ENCODE measurements at places on chromosomes 11 and 22.
A peak's percentile ranks its signal among the peaks of the same experiment; 100 is the strongest.

- DNase-seq: no peak
These were observed 11.3 kb upstream of the LTO1 start for GRCh38 chr11:69686452-69686851.

DNA sequence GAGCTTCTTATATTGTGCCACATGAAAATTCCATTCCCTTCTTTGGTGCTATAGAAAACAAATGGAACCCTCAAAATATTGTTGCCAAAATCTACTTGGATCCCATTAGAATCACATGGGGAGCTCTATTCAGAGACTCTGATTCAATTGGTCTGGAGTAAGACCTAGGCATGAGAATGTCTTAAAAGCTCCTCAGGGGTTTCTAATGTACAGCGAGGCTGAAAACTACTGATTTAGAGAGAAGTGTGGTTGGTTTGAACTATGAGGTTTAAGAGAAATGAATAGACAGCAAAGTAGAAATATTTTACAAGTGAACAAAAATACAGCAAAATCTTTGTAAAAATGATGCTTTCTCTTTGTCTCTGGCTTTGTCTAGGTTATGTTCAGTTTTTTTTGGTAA, 514.7 kb downstream of the CNTN5 start:
- no peak for DNase-seq

- DNase-seq: no peak
These were observed 62.6 kb downstream of the MAML2 start for GRCh38 chr11:96280444-96280843.

DNA sequence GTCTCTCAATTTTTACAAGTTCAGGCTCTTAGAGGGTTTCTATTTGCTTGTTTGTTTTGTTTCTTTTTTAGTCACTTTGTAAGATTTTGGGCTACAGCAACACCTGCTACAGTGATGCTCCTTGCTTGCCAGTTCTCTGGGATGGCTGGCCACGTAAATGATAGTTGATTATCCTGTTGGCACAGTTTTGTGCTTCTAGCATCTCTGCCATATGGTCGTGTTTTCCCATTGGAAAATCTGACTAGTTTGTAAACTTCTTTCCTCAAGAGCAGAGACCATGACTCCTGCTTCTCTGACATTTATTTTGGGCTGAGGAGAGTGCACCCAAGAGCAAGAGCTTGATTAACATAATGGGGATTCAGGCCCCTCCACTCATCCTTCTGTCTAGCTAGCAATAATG, 1621.6 kb upstream of the RAG2 start:
- no peak for DNase-seq

DNA sequence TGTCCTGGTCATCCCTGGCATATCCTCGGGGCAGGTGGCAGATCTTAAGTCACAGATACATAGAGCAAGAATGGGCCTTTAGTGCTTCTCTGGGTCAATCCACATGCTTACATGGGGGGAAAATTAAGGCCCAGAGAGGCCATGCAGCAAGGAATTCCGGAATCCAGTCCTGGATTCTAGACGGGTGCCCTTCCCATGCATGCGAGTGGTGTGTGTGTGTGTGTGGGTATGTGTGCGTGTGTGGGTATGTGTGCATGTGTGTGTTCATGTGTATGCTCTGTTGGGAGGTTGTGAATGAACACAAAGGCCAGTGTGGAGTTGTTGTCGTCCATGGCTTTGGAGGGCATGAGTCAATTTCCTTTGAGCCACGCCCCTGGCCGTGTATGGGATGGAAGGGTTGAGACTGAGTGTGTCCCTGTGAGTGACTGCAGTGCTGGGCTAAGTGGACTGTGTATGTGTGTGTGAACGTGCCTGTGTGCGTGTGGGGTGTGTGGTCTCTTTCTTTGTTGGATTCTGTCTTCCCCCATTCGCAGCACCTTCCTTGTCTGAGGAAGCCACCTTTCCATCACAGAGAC, 33.4 kb upstream of the EIF3D start:
- DNase-seq: peak; percentile 52

GRCh38 chr11:10405865-10406592, 49.0 kb upstream of the AMPD3 start:
- DNase-seq: peak; percentile 84

DNA sequence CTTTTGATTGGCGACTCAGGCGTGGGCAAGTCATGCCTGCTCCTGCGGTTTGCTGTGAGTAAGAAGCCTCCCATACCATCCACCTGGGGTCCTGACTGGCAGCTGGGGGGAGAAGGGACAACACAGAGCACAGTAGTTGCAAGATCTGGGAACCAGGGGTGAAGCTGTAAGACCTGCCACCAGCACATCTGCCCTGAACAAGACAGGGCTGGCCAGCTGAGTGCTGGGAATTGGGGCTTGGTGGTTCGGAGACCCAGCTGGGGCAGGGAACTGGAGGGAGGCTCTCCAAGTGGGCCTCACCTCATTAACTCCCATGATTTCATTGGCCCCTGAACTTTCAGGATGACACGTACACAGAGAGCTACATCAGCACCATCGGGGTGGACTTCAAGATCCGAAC, 3.4 kb downstream of the RAB1B start:
- DNase-seq: no peak
